ENCODE measurements at places on chromosomes 7 and 10. TPM values are rescaled to one million over a fixed set of nuclear protein-coding genes. Genes with fewer than 3 reads are reported as not detected.

GRCh38 chr10:69828144-69828870 lies 26.6 kb downstream of the COL13A1 start:
- no peak for DNase-seq

- DNase-seq = no peak
Observed at GRCh38 chr7:86598311-86598710, 45.4 kb upstream of the GRM3 start.

Gene GPR85
- 0.06 TPM for total RNA-seq

Gene UNC5B
- 5.4 TPM for total RNA-seq

- DNase-seq = no peak
Observed at GRCh38 chr7:35593899-35594298, 101.0 kb downstream of the HERPUD2 start.

Gene DYDC1
- not detected for total RNA-seq

GRCh38 chr7:157320608-157320980 lies 16.2 kb upstream of the DNAJB6 start:
- no peak for DNase-seq
